ENCODE measurements at places on chromosomes 16 and 17.

- no peak for DNase-seq
Measured at GRCh38 chr17:43367737-43368242, 31.0 kb upstream of the ARL4D start.

DNA sequence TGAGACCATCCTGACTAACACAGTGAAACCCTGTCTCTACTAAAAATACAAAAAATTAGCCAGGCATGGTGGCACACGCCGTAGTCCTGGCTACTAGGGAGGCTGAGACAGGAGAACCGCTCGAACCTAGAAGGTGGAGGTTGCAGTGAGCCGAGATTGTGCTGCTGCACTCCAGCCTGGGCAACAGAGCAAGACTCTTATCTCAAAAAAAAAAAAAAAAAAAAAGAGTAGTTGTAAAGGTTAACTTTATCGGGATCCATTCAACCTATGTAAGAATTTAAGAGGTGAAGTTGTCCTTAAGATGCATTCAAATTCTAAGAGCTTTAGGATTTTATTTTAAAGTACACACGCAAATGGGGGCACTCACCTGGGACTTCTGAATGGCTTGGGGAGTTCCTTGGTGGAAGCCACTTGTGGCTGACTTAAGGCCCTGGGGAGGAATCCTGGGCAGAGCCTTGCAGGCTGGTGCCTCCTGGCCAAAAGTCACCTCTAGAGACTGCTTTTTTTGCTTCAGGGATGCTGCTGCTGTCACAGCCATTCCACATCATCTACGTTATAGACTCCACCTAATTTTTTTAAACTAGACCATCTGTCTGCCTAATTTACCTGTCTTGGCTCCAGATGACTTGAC lies 3.3 kb downstream of the CTCF start:
- no peak for DNase-seq

DNA sequence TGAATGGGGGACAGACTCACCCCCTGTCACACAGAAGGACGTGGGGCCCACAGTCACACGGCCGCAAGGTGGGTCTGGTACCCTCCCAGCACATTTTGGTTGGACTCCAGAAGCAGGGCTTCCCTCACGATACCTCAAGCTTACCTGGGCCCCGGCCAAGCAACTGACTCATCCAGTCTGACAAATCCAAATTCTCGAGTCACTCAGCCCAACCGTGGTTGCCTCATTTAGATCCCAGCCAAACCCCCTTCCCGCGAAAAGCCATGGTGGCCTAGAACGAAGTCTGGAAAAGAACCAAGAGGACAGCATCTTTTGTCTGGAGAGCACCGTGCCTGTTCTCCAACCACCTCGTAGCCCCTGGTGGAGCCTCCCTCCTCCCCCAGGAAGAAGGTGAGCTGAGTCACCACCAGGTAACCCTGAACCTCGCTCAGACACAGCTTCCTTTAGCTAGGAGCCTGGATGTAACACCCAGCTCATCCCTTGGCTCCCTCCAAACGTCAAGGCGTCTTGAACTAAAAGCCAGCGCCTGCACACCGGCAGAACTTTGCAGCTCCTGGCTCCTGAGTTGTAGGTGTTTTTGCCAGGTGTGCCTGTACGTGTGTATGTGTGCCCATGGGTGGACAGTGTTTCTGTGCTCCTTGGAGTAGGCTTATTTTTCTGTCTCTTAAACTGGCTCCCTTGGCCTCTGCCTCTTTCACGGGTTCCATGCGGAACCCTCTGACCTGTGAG lies 78.9 kb downstream of the CMIP start:
- DNase-seq = no peak

GRCh38 chr17:8724451-8724850 lies 20.2 kb downstream of the CCDC42 start:
- DNase-seq = no peak

GRCh38 chr16:81318711-81319110 lies 3.9 kb downstream of the GAN start:
- DNase-seq = no peak

DNA sequence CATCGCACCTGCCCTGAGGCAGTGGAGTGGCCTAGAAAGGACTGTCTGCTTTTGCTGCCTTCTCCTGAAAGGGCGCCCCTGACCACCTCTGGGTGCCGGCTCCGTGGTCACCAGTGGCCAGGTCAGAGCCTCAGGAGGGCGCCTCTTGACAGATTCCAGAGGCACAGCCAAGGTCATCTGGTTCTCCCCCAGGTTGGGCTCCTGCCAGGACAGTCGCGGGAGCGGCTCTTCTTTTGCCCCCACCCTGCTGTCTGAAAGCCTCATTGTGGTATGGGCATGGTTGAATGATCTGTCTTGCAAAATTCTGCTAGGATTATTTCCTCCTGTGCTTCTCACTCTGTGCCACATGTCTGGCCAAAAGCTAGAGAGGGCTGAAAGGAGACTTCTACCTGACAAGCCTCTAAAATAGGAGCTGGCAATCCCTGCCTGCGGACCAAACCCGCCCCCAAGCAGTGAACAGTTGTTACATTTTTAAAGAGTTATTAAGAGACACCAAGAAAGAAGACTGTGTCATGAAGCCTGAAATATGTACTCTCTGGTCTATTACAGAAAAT lies 82.8 kb downstream of the SNX29 start:
- DNase-seq = no peak

DNA sequence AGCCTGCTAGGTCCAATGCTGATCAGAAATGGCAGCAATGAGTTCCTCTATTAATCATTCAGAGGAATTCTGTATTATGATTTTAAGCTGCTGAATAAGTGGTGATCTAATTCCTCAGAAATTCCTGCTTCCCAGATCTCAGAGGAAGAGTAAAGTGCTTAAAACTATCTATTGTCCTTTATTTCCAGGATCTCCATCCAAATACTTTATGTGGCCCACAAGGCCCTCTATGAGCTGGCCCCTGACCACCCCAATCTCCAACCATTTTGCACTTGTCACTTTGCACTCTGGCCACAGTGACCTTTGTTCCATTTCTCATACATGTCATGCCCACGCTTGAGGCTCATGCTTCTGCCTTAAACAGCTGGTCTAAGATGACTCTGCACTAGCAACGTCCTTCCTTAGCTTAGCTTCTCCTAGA lies 93.7 kb downstream of the CA10 start:
- no peak for DNase-seq

DNA sequence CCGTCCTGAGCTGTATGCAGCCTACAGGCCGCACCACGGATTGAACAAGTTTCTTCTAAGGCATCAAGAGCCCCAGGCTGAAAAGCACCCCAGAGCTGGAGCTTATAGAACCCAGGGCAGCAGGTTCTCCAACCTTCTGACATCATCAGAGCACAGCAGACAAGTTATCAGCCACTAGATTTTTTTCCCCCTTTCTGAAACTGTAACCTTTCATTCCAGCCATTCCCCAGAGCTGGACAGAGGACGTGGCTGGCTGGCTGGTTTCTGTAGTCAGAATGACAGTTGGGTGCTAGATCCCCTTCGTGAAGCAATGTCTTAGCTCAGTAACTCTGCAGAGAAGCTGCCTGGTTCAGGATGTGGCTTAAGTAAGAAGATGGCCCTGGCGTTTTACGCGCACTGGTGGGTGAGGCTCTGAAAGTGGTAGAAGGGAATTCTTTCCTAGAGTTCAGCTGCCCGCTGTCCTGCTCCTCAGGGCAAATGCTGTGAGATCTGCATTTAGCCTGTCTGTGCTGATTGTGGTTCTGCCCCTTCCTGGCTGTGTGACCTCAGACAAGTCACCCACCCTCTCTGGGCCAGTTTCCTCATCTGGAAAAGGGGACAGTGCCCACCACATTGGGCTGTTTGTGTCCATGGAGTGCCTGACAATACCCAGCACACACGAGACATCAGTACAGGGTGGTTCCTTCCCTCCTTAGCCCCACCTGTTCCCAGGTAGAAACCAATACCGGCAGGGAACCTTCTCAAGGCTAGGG lies 9.1 kb downstream of the DEXI start:
- no peak for DNase-seq

GRCh38 chr16:24347556-24347955 lies 91.4 kb downstream of the CACNG3 start:
- no peak for DNase-seq

GRCh38 chr17:28811651-28812090 lies 30.9 kb downstream of the FAM222B start:
- no peak for DNase-seq

- DNase-seq = no peak
Measured at GRCh38 chr17:27522028-27522635, 65.9 kb downstream of the KSR1 start.

DNA sequence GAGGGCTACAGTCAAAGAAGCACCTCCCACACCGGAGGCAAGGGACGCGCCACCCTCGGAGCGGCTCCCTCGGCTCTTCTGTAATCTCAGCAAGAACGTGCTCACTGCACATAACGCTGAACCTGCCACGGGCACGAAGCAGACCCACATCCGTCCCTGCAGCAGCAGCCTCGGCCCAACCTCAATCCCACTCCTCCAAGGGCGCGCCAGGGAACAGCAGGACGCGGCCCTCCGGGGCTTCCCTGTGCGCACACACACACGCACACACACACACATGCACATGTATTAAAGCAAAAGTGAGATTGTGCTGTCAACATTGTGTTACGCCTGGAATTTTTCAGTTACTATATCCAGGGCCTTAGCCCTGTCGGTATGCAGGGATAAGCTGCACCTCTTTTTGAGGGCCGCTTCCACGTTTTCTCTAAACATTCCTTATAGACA lies 54.0 kb downstream of the TBC1D16 start:
- DNase-seq = no peak

- no peak for DNase-seq
Measured at GRCh38 chr16:71885261-71885650, 1.3 kb upstream of the ZNF821 start.

GRCh38 chr16:71404364-71404763 lies 37.5 kb downstream of the TLE7 start:
- no peak for DNase-seq

- DNase-seq = no peak
Measured at GRCh38 chr17:59451706-59452105, 113.7 kb upstream of the DHX40 start.

DNA sequence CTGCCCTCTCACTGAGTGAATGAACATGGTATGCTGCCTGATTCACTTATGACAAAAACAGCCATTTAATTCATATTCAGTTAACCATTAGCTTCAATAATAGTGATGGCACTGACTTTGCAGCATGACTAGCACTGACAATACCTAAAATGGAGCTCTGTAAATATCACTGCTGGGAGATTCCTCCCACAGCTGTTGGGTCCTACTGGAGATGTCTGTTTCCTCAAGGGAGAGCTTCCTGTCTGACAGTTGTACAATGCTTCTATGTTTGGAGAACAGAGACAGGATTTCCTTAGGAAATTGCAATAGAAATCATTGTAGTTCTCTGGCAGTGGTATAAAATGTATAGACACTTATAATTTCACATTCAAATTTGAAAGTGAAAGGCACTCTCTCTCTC lies 695.9 kb upstream of the CDH8 start:
- no peak for DNase-seq
